RWPE1 (cell line): ENCODE measurements at places on chromosomes 3 and 15.
A peak's percentile ranks its signal among the peaks of the same experiment; 100 is the strongest.

DNA sequence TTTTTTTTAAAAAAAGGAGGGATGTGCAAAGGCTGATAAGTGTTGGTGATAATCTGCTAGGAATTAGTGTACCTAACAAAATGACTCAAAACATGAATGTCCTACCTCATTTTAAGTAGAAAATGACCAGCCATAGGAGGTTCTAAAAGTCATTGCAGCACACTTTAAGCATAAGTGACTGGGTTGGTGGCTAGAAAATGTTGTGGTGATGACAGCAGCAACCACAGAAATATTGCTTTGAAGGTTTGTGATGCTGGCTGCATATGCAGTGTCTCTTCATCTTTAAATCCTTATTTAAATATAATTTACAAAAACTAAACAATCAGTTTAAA is 55.2 kb downstream of the CMSS1 start:
- no peak for DNase-seq

GRCh38 chr3:187188931-187189330 is 8.4 kb upstream of the RTP1 start:
- DNase-seq: no peak

GRCh38 chr15:59999612-60000112 is 4.4 kb upstream of the FOXB1 start:
- no peak for DNase-seq

DNA sequence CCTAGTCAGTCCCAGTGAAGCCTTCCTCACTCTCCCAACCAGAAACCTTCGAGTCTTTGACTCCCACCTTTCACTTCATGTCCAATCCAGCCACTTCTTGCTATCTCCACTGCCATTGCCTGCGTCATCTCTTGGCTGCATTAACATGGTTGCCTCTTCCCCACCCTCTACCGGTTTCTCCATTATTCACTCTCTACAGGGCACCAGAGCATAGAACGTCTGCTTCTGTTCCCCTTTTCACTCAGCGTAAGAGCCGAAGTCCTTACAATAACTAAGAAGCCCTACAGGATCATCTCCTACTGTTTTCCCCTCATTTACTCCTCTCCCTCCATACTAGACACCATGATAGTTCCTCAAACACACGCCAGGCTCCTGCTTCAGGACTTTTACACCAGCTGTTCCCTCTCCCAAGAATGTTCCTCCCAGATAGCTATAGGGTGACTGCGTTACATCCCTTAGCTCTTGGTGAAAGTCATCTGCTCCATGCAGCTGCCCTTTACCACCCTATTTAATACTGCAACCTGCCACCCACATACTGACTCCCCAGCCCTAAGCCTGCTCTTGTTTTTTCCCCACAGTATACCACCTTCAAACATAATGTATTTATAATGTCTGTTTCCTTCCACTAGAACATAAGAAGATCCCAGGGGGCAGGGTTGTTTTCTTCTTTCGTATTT is 30.9 kb downstream of the RCN2 start:
- DNase-seq: no peak

GRCh38 chr3:127012091-127012490 is 29.2 kb downstream of the PLXNA1 start:
- peak; percentile 81 for DNase-seq
